ENCODE measurements at places on chromosomes 6 and 20.

GRCh38 chr6:110482774-110483400 lies 6.5 kb upstream of the SLC22A16 start:
- DNase-seq: no peak

DNA sequence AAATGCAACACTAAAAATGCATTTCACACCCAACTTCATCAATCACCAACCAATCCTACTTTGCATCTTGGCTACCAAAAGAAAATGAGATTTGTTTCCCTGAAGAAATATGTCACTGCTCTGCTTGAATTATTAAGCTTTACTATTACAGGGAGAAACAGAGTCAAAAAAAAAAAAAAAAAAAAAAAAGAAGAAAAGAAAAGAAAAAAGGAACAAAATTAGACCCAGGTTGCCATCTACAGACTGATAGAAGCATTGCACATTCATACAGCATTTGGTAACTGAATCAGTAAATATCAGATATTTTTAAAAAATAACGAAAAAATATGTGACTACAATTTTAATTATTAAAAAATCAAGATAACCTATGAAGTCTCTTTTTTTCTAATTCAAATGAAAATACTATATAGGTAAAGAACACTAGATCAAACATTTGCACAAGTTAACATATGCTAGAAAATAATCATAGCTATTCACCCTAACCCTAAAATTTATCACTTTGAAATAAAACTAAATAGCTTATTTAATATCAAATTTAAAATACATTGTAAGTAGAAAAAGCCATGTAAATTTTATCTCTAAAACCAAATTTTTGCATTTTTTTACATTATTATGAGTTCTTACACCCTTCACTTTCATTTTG lies 83.3 kb downstream of the DCDC2 start:
- no peak for DNase-seq

DNA sequence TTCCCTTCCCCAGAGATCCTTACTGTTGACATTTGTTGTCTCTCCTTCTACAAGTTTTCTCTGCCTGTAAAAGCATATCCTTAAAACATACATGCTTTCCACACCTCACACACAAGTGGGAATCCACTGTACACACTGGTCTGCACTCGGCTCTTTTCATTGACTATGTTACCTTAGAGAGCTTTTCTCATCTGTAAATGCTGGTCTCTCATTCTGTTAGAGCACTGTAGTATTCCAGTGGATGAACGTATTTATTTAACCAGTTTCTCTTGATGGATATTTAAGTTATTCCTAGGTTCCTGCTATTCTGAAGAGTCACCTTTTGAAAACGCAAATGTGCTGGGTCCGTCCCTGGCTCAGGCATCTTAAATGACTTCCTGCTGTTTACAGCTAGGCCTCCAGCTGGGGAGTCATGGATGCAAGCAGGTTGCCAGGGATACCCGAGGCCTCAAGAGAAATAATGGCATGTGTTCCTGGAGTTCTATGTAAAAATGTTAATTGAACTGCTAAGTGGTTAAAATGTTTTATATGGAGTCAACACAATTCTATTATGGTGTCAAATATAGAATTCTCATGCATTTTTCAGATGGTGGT lies 61.1 kb upstream of the TGM3 start:
- no peak for DNase-seq

DNA sequence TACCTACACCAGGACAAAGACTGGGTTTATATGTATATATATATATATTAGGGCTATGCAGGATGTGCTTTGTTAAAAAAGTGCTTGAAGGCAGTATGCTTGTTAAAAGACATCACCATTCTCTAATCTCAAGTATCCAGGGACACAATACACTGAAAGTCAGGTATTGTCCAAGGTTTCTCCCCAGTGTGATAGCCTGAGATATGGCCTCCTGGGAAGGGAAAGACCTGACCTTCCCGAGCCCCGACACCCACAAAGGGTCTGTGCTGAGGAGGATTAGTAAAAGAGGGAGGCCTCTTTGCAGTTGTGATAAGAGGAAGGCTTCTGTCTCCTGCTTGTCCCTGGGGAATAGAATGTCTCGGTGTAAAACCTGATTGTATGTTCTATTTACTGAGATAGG lies 156.9 kb downstream of the GPX5 start:
- DNase-seq: no peak

GRCh38 chr20:18832546-18833200 lies 19.1 kb downstream of the SCP2D1 start:
- DNase-seq: no peak

DNA sequence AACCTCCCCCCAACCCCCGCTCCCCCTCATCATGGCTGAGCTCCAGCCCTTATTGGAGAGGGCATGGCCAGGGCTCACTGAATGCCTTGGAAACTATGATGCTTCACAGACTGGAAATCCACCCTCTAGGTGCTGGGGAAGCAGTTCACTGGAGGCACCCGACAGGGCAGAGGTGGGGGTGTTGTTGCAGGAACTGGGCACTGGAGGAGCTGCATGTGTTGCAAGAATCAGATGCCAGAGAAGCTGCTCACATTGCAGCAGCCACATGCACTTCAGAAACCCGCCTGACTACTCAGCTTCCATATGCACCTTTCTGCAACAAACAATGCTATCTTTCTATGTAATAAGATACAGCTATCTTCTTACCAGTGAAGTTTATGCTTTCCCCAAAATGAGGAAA lies 7.9 kb upstream of the TBPL1 start:
- DNase-seq: no peak

DNA sequence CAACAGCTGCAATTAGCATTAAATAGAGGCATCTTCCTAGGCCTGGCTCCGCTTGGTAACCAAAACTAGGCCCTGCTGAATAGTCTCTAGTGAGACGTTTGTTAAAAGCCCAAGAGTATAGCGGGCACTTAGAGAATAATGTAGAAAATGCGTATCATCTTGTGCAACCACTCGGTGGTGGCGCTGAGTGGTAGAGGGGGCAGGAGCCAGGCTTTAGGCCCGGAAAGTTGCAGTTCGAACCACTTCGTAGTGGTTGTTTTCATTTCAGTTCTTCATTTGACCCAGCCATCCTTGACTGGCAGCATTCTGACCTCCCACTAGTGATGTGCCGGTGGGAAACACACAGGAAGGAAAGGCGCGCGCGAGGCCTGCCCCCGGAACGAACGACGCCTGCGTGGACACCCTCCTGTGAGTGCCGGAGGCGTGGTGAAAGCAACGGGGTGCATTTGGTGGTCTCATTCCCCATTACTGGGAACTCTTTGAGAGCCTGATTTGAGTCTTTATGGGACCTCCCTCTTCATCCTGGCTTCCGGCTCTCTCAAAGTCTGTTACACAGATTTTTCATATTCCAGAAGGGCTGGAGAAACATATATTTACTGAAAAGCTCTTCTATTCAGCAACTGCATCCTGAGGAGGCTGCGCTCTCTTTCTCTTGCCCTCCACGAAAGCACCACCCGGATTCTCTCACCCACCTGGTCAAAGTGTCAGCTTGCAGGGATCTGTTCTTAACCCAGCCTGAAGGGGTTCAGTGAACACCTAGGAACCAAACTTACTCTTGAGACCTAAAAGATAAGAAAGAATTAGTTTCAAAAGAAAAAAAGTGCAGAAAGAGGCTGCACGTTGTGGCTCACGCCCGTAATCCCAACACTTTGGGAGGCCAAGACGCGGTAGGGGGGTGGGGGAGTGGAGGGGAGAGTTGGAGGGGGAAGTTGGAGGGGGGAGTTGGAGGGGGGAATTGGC lies 18.2 kb downstream of the GPX5 start:
- peak; percentile 42 for DNase-seq

DNA sequence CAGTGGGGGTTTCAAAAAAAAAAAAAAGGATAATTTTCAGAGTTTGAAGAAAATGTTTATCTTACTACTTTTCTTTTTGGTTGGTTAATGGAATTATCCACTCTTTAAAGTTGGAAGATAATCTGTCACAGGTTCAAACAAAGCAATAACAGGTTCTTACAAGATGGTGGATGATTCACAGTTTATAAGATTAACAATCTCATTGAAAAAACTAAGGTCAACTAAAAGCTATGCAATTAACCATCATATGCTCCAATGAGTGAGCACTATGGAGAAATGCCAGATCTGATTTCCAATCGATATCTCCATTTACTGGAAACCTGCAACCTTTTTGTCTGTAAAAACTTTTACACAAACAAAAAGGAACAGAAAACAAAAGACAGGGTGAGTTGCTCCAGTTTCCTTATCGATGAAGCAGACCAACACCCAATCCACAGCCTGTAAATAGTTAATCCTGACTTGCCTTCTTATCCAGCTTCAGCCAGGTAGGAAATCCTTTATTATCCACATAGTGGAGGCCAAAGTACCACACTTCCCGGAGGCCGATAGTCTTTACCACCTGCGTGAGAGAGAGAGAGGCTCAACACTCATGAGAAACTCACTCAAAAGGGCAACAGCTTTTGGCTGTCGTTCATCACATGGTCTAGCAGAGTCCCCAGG lies 32.4 kb downstream of the EZR start:
- DNase-seq: no peak

GRCh38 chr6:111087106-111087835 lies at the start of gene SLC16A10:
TSS of gene SLC16A10 (plus strand) at chr6:111087503. CDS start at chr6:111087753, 250 bp downstream.
- DNase-seq: peak; percentile 83

GRCh38 chr6:4157506-4157905 lies 22.1 kb upstream of the ECI2 start:
- DNase-seq: no peak

DNA sequence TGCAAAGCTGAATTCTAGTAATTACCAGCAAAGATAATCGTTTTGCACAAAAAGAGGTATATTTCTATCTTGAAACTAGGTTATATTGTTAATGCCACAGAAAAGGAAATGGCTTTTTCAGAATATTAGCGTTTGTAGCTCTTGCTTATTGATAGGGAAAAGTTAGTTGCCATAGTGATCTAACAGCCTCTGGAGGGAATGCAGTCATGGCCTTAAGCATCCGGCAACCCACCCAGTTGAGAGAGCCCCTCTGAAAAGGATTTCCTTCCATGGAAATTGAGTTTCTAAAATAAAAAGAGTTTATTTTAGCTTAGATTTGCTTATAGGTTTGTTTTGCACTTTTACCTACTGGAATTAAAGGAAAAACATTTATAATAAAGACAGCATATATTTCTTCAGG lies 224.5 kb downstream of the BCKDHB start:
- DNase-seq: no peak

- no peak for DNase-seq
Observed at GRCh38 chr6:4093288-4093687, 14.4 kb upstream of the FAM217A start.

DNA sequence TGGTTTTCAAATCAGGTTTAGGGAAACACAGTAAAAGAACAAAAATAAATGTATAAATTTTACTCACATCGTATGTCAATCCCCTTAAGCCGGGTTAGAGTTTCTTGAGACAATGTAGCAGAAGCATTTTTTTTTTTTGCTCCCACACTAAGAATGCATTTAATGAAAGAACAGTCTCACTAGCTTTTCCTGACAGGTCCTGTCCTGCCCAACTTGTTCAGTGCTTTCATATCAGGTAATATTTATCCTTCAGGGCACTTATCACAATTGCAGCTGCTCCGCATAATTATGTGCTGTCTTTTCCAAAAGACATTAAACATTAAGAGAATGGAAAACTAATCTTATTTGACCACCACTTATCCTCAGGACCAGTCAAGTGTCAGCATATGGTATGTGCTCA lies 632.0 kb downstream of the HTR1B start:
- no peak for DNase-seq

DNA sequence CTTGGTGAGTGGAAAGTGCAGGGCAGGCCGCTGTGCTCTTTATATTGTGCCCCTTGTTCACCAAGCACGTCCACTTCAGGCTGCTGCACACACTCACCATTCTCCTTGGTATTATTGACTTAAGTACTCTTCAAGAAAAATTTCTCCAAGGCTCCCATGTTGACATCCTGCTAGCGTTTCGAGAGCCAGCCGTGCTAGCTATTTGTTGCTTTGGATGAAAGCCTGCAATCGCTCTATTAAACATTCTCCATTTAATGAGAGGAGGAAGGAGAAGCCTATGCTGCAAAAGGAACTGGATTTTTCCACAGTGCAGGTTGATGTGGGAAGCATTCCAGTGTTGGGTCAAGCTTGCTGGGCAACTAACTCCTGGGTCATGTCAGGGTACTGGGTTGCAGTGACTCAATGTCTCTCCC lies 113.5 kb downstream of the CD83 start:
- no peak for DNase-seq

DNA sequence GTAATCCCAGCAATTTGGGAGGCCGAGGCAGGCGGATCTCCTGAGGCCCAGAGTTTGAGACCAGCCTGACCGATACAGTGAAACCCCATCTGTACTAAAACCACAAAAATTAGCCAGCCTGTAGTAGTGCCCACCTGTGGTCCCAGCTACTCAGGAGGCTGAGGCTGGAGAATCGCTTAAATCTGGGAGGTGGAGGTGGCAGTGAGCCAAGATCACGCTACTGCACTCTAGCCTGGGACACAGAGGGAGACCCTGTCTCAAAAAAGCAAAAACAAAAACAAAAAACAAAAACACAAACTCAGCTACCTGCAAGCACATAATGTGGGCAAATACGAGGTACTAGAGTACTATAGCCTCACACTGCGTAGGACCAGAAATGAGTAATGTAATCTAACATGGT lies 3.7 kb upstream of the SPATA2 start:
- no peak for DNase-seq

- DNase-seq: no peak
Observed at GRCh38 chr20:30484009-30484748, 773.3 kb upstream of the DEFB115 start.

DNA sequence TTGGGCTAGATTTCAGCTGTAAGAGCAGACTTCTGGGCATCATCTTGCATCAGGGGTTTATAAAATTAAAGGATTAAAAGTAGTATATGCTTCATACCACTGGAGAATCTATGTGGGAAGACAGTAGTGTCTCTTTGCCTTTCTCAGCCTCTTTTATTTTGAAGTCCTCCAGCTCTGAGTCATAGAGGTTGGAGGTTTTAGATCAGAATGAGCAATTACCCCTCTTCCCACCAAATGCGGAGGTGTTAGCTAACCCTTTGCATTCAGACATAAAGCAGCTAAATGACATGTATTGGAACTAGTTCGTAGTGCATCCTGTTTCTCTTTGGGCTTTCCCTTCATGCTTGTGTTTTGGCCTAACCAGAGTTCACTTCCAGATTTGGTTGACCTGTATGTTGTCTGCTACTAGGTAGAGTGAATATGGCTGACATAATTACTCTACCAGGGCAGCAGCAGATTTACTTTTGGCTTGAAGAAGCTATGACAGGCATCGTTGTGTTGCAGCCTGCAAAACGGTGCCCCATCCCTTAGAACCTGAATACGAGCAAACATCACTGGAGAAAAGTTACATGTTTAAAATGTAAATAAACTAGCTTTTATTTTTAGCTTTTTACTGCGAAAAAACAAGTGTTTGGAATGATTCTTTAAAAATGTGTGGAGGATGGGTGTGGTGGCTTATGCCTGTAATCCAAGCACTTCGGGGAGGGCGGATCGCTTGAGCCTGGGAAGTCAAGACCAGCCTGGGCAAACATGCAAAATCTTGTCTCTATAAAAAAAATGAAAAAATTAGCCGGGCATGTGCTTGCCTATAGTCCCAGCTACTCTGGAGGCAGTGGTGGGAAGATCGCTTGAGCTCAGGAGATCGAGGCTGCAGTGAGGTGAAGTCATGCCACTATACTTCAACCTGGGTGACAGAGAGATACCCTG lies 82.2 kb downstream of the MYO6 start:
- no peak for DNase-seq
